GM23248 (cell line): ENCODE measurements at places on chromosomes 4 and X. TPM values are rescaled to one million over a fixed set of nuclear protein-coding genes. Genes with fewer than 3 reads are reported as not detected.
A peak's percentile ranks its signal among the peaks of the same experiment; 100 is the strongest.

DNA sequence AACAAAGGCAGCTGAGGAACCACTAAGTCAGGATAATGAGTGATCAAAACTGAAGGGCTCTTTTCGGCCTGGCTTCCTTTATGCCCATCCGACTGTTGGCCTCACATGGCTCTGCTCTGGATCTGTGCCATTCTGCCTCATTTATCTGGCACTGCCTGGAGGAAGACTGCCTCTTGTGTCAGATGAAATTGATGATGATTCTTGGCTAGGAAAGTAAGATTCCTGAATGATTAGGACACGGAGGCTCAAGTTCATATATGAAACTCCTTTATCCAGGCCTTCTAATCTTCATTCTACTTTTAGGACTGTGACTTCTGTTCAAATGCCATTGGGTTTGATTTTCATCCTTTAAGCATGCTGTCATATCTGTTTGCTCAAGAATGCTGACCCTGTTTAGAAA lies 475.4 kb upstream of the RPS6KA3 start:
- peak; percentile 62 for DNase-seq

- no peak for DNase-seq
These were observed 396.7 kb downstream of the FSTL5 start for GRCh38 chr4:161767116-161767515.

GRCh38 chr4:88857588-88857987 lies 160.0 kb upstream of the NAP1L5 start:
- no peak for DNase-seq

The OSTC gene
- total RNA-seq: 319 and 372 TPM in 2 replicates

The NAP1L3 gene
- total RNA-seq: 11.0 and 13.0 TPM in 2 replicates

The TCEAL6 gene
- not detected in 2 replicates for total RNA-seq

DNA sequence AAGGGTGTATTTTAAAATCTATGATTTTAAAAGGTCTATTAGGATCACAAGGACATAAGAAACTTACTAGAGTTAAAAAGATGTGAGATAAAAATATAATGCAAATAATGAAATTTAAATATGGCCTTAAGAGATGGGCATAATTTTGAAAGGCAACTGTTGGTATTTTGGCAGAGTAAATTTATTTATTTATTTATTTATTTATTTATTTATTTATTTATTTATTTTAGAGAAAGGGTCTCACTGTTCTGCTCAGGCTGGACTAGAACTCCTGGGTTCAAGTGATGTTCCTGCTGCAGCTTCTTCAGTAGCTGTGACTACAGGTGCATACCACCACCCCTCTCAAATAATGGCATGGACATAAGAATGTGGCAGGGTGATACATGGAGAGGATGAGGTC lies 932.1 kb upstream of the LCORL start:
- DNase-seq: no peak
